Stimulated activated CD4-positive, alpha-beta T cell treated with anti-CD3 and anti-CD28 coated beads, Interleukin-12 subunit alpha, Interleukin-12 subunit beta, amount 100 ng/mL, for 4 hours (primary cell): ENCODE measurements at places on chromosomes 7 and 10.

DNA sequence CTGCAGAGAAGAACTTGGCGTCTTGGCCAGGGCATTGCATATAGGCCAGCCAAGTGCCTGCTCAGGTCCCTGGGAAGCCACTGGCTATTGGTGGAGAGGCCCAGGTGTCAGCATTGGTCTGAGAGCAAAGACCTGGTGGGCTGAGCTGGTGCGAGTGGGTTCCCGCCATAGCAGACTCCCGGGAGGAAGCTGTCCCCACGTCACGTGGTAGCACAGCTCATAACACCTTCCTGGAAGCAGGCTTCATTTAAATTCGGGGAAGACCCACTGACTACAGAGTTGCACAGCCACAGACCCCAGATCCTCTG, 130.5 kb downstream of the WDR37 start:
- DNase-seq, result no peak

DNA sequence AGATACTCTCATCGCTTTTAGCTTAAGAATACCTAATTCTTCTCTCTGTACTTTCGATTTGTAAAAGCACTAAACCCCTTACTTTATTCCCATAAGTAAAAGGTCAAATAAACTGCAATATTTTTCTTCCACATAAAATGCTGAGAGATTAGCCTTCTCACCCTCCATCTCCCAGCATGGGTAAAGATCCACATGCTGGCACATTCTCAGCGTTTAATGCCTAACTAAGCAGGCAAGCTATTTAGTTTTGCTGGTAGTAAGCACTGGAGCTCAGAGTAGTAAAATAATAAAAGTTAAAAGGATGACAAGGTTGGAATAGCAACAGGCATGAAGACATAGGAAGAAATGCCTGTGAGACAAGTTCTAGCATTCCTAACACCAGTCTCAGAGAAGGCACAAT, 65.9 kb upstream of the NEBL start:
- DNase-seq, result no peak

- DNase-seq, result no peak
Measured at GRCh38 chr7:47795631-47796030, 152.6 kb downstream of the PKD1L1 start.

DNA sequence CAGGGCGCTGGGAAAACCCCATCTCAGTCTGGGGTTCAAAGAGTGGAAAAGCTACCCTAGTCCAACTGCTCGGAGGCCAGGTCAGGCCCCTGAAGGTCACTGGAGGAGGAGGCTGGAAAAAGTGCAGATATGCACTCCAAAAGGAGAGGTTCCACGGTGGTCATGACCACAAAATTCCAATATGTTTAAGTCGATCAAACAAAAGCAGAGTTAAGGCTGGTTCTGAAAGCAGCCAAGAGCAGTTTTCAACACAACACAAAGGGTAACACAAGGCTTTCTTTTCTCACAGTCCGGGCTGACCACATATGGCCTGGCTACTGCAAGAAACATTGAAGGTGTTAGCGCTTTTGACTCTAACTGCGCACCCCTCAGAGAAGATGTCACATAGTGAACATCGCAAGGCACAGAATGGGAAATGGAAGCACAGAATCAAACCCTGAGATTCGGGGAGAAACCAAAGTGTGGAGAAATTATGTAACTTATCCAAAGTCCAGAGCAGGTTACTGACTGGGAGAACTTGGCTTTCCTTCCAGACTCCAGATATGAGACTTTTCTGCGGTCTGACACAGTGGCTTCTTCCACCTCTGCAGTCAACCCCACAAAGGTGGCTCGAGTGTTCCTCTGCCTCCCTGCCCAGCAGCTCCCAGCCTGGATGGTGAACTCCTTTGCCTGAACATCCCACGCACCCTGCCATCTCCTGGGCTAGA, 1.3 kb upstream of the GRB10 start:
- no peak for DNase-seq

DNA sequence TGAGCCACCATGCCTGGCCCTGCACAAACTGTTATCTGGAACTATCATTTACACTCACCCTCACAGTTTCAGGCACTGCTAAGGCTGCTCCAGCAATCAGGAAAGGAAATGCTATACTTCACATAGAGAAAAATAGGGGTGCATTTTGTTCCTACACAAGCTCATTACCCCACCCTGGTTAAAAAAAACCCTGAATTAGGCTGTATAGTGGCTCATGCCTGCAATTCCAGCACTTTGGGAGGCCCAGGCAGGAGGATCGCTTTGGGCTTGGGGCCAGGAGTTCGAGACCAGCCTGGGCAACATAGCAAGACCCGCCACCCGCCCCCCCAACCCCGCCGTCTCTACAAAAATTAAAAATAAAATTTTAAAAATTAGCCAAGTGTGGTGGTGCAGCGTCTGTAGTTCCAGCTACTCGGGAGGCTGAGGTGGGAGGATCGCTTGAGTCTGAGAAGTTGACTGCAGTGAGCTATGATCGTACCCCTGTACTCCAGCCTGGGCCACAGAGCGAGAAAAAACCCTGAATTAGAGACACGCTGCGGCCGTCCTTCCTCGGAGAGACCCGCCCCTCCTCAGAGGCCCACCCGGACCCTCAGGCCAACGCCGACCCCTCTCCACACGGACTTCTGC, 539 bp downstream of the PTCD1 start:
- no peak for DNase-seq

GRCh38 chr10:7417103-7417623, 6.3 kb upstream of the SFMBT2 start:
- DNase-seq, result no peak

DNA sequence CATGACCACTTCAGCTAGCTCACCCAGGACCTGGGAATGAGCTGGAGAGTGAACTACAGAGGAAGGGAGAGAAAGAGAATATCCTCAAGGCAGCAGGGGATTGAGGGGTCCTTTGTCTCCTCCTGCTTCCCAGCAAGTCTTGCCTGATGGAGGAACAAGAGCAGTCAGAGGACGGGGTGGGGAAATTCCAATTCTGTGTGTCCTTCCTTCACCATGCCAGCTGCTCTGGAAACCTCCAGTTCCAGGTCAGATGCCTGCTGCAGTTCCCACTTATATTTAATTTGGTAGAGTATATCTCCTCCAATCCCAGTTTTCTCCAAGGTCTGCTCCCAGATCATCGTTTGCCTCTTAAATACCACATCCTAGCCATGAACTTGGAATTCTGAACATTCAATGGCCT, 21.4 kb upstream of the LEP start:
- DNase-seq, result no peak

DNA sequence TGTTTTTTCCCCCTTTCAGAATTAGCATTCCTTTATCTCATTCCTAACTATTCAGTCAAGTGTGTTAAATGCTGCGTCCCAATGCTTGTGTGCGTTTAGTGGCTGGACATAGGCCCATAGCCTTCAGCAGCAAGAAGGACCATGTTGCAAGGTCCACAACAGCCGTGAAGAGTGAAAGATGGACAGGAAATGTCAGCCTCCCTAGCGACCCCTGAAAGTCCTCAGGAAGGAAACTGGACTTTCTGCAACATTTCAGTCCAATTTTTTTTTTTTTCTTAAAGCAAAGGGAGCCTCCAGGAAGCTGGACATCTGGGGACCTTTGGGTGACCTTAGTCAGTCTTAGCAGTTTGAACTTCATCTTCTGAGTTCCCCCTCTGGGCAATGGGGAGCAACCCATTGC, 550.7 kb upstream of the MGMT start:
- no peak for DNase-seq

- no peak for DNase-seq
Measured at GRCh38 chr10:6786579-6787031, 206.5 kb upstream of the PRKCQ start.

- no peak for DNase-seq
Measured at GRCh38 chr10:19416164-19416563, 367.6 kb downstream of the MALRD1 start.
